ENCODE measurements at places on chromosomes 1 and 21.

DNA sequence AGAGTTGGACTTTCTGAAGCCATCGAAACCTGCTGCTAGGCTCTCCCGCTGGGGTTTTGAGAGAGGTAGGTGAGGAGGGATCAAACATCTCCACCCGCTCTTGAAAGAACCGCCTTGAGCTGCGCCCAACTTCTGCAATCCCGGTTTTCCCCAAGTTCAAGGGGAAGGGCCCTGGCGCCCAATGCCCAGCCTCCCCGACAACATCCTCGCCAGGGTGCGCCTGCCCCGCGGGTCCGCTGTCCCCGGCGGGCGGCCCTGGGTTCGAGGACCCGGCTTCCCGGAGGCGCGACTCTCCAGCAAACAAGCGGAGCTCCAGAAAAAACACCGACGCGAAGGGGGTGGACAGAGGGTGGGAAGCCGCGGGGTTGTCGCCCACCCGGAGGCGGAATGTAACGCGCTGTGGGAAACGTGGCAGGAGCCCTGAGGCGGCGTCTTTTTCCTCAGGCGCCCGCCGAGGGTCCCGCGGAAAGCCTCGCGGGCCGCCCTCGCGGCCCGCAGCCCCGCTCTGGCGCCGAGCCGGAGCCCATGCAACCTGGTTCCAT is 607 bp downstream of the BTG3 start:
- DNase-seq = peak; percentile 45

- DNase-seq = no peak
These were observed 122.2 kb upstream of the KCTD3 start for GRCh38 chr1:215444715-215445414.

GRCh38 chr21:43919871-43920801 is 55.1 kb downstream of the AGPAT3 start:
- no peak for DNase-seq

- DNase-seq = peak; percentile 55
These were observed 167.7 kb downstream of the TOMM20 start for GRCh38 chr1:234960722-234961455.

DNA sequence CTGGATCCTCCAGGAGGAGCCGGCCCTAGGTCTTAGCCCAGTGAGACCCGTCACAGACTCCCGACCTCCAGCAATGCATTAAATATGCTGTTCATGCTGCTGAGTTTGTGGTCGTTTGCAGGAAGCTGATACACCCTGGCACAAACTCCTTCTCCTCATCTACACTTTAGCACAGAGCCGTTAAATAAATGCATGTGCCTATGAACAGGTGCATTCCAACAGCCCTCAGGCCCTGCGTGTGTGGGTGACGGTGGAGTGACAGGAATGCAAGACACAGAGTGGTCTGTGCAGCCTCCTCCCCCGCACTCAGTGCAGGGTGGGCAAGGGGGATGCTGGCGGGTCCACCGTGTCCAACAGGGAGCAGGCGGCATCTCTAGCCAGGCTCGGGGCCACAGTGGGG is 106.6 kb upstream of the TMPRSS2 start:
- no peak for DNase-seq

DNA sequence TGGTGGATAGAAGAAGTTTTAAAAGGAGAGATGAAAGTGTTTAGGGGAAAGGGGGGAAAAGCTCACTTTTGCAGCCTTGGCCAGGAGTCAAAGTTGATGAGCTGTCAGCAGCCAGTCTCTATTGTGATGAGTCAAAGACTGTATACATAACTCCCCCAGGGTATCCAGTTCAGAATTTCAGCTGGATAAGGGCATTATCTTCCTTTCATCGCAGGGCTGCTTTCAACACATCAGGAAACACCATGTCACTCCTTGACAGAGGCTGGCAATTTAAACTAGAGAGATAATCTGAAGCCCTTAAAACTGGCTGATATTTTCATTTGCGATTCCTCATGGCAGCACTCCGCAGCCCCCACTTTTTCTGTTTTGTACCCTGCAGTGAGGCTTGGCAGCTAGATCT is 328.5 kb downstream of the TBX15 start:
- peak; percentile 8 for DNase-seq

DNA sequence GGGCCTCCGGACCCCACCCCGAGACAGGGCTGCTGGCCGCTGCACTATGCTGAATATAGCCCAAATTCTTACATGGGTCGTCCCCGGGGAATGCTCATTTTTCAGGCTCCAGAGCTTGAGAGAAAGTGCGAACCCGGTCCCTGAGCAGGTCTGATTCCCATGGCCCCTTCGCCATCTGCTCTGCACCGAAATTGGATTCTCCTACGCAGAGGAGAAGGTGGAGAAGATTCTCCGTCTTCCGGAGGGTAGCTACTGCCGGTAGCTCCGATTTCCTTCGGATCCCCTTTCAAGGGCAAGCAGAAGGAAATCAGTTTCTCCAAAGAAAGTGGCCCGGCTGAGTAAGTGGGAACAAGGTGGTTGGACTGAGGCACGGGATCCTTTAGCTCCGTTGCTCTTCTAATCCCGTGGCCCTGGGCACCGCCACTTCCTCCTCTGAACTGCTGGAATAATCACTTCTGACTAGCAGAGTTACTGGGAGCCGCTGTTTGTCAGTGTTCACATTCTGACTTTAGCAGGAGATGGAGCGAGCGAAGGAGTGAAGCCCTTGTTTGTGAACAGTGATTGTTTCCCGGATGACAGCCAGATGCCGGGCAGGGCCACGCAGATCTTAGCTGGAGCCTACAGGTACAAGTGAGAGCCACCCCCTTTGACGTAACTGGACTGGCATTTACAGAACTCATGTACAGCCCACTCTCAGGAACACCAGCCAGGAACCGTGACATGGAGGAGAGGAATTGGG is 1.1 kb upstream of the ZNF496 start:
- DNase-seq = peak; percentile 38

GRCh38 chr21:29939924-29940275 is at the start of gene GRIK1:
Gene GRIK1 (minus strand): TSS chr21:29939996.
- peak; percentile 2 for DNase-seq

Data from fibroblast of mammary gland (primary cell).